ENCODE measurements at places on chromosomes 3 and 15. TPM values are rescaled to one million over a fixed set of nuclear protein-coding genes. Genes with fewer than 3 reads are reported as not detected.

PLCB2 gene
- total RNA-seq: 37.3 TPM

ZNF106 gene
- 26.4 TPM for total RNA-seq

SLC24A1 gene
- 13.2 TPM for total RNA-seq

SCN5A gene
- 0.61 TPM for total RNA-seq

PRRT3 gene
- 1.6 TPM for total RNA-seq

TMC3 gene
- total RNA-seq: not detected

CELF6 gene
- 0.19 TPM for total RNA-seq

B2M gene
- 1,002 TPM for total RNA-seq

FGF7 gene
- not detected for total RNA-seq

CAPN3 gene
- 2.3 TPM for total RNA-seq

SNUPN gene
- 28.0 TPM for total RNA-seq

CP gene
- total RNA-seq: 5.4 TPM

DPPA2 gene
- total RNA-seq: not detected

SST gene
- total RNA-seq: not detected

STRA6 gene
- 5.9 TPM for total RNA-seq

METTL6 gene
- total RNA-seq: 23.0 TPM

SLC22A13 gene
- 3.5 TPM for total RNA-seq

TM4SF4 gene
- 257 TPM for total RNA-seq

PLXNB1 gene
- 175 TPM for total RNA-seq

CYP1A2 gene
- not detected for total RNA-seq

GOLGA6L10 gene
- total RNA-seq: 0.88 TPM

TMEM212 gene
- not detected for total RNA-seq

MYEF2 gene
- 31.1 TPM for total RNA-seq

ZNF501 gene
- total RNA-seq: 0.61 TPM

CLDN18 gene
- total RNA-seq: 3.3 TPM

GRK7 gene
- total RNA-seq: not detected

DUSP7 gene
- 7.9 TPM for total RNA-seq

LIPC gene
- total RNA-seq: 0.49 TPM

MITF gene
- 47.7 TPM for total RNA-seq

TMEM43 gene
- total RNA-seq: 56.2 TPM

SGO1 gene
- total RNA-seq: 29.4 TPM

ILDR1 gene
- total RNA-seq: 15.7 TPM

RAB6B gene
- 4.7 TPM for total RNA-seq

PIERCE2 gene
- 2.9 TPM for total RNA-seq

ACTRT3 gene
- 2.2 TPM for total RNA-seq

SPATA12 gene
- 0.47 TPM for total RNA-seq

CIB2 gene
- total RNA-seq: 15.1 TPM

SHC4 gene
- 1.2 TPM for total RNA-seq

ARPIN gene
- 20.1 TPM for total RNA-seq

CHDH gene
- total RNA-seq: 24.9 TPM

MAP3K13 gene
- total RNA-seq: 114 TPM

DPH3 gene
- 16.8 TPM for total RNA-seq

ECE2 gene
- not detected for total RNA-seq

CYP11A1 gene
- not detected for total RNA-seq

ACKR4 gene
- total RNA-seq: 8.1 TPM

DNASE1L3 gene
- total RNA-seq: not detected

ANKDD1A gene
- total RNA-seq: 0.37 TPM

MESP2 gene
- not detected for total RNA-seq

LIPH gene
- 213 TPM for total RNA-seq

RBM6 gene
- 72.1 TPM for total RNA-seq

NR2E3 gene
- 0.83 TPM for total RNA-seq

MYH15 gene
- 0.64 TPM for total RNA-seq

EPHA3 gene
- total RNA-seq: 28.8 TPM

Measured in Calu3 (cell line).